Neural crest cell (in vitro differentiated cells): ENCODE measurements at places on chromosomes 1 and 21. TPM values are rescaled to one million over a fixed set of nuclear protein-coding genes. Genes with fewer than 3 reads are reported as not detected.

VPS13D gene
- total RNA-seq = 24.5 and 29.4 TPM in 2 replicates

PLA2G2C gene
- total RNA-seq = not detected in 2 replicates

GPR25 gene
- not detected in 2 replicates for total RNA-seq

ITLN2 gene
- total RNA-seq = 0.35 TPM in 1 of 2 replicates, not detected in the other

DNA sequence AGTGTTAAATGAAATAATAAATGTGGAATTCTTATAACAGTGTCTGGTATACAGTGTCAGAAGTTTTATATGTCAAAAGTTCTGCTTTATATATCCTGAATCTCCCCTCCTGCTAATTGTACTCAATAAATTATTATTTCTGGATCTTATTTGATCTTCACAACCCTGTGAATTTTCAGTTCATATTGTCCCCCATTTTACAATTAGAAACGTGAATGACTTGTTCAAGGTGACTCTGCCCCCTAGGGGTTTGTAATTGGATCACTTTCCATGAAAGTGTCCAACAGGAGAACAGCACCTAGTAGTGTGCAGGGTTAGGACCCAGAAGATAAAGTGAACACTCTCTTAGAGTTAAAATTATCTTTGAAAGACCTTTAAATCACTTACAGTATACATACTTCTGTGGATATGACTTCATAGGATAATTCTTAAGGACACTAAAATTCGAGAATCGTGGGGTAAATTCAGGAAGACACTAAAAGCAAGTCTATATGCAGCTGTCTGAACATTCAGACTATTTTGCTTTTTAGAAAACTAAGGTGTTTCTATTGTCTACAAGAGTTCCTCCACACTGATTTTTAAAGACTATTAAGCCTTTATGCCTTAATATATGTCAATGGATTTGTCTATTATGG is 4.5 kb upstream of the DDR2 start:
- DNase-seq = no peak
- no peak overlapping the region for H3K4me3 ChIP-seq
- H3K27me3 ChIP-seq = no peaks in the 10 kb centered on the region
